ENCODE measurements at places on chromosomes 1 and 21. TPM values are rescaled to one million over a fixed set of nuclear protein-coding genes. Genes with fewer than 3 reads are reported as not detected.

ATXN7L2 gene
- total RNA-seq: 7.8 TPM

DNA sequence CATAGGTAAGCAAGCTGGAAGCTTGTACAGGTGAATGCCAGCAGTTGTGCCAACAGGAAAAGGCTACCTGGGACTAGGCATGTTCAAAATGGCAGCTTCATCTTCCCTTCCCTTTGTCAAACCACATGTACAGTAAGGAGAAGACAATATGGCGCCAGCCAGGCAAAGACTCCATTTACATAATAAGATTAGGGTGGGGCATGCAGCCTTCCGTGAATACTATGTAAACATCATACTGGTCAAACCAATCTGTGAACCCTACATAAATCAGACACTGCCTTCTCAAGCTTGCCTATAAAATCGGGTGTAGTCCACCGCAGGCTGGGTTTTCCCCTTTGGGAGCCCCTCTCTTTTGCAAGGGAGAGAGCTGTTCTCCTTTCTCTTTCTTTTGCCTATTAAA is 24.6 kb downstream of the ATF3 start:
- DNase-seq: no peak
- peaks cover 6% of the 10 kb centered on the region for H3K27me3 ChIP-seq
- H3K4me3 ChIP-seq: no peak overlapping the region
- H3K36me3 ChIP-seq: peaks cover 9% of the 10 kb centered on the region
- no peak overlapping the region for H3K27ac ChIP-seq

- H3K27ac ChIP-seq: no peak overlapping the region
- no peak for DNase-seq
- H3K27me3 ChIP-seq: peaks cover 15% of the 10 kb centered on the region
These were observed 59.9 kb downstream of the TRIM11 start for GRCh38 chr1:228346731-228347130.

DNA sequence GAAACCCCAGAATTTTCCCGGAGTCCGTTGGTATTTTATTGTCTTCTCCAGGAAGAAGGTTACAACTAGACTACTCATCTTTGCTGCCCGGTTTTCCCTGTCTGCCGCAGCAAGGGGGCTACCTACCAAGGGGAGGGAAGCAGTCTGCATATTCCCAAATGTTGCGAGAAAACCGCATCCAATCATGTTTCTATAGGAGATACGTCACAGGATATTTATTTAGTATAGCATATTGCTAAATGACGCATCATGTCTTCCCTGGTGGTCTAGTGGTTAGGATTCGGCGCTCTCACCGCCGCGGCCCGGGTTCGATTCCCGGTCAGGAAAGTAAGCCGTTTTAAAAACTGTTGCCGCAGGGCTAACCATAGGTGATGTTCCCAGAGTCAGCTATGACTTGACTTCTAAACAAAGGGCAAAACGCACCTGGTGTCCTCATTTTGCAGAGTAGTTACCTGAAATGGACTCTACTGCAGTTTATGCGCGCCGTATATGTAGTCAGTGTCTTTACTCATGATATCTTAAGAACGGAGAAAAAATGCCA is 15.2 kb upstream of the ZNF692 start:
- peaks cover 10% of the 10 kb centered on the region for H3K27me3 ChIP-seq
- H3K4me3 ChIP-seq: peak overlapping the region; percentile 93
- no peak for DNase-seq
- no peaks in the 10 kb centered on the region for H3K36me3 ChIP-seq
- peak overlapping the region; percentile 97 for H3K27ac ChIP-seq

TMEM52 gene
- total RNA-seq: 0.70 TPM

- peaks cover 2% of the 10 kb centered on the region for H3K27me3 ChIP-seq
- peak overlapping the region; percentile 25 for H3K27ac ChIP-seq
- H3K4me3 ChIP-seq: peak overlapping the region; percentile 55
- peaks cover 56% of the 10 kb centered on the region for H3K4me1 ChIP-seq
These were observed 100.1 kb upstream of the S1PR1 start for GRCh38 chr1:101136739-101137138.
